ENCODE measurements at places on chromosomes 3 and 15.

DNA sequence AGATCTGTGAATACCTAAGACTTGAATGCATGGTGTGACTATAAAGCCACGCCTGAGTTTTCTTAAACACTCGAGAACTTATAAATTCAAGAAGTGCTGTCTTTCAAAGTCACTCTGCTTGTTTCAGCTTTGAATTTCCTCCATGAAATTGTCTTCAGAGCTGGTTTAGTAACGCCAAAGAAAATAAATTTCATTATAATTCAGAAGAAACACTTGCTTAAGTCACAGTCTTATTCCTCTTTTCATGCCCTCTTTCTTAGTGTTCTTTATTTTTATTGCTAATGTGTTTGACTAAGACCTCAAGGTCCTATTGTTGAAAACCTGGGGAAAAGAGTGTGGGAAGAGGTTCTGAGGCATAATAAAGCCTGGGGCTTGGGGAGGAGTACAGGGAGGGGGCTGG, 3.3 kb upstream of the RCN2 start:
- no peak for DNase-seq

GRCh38 chr15:70316059-70316600, 218.4 kb upstream of the TLE3 start:
- DNase-seq = no peak

DNA sequence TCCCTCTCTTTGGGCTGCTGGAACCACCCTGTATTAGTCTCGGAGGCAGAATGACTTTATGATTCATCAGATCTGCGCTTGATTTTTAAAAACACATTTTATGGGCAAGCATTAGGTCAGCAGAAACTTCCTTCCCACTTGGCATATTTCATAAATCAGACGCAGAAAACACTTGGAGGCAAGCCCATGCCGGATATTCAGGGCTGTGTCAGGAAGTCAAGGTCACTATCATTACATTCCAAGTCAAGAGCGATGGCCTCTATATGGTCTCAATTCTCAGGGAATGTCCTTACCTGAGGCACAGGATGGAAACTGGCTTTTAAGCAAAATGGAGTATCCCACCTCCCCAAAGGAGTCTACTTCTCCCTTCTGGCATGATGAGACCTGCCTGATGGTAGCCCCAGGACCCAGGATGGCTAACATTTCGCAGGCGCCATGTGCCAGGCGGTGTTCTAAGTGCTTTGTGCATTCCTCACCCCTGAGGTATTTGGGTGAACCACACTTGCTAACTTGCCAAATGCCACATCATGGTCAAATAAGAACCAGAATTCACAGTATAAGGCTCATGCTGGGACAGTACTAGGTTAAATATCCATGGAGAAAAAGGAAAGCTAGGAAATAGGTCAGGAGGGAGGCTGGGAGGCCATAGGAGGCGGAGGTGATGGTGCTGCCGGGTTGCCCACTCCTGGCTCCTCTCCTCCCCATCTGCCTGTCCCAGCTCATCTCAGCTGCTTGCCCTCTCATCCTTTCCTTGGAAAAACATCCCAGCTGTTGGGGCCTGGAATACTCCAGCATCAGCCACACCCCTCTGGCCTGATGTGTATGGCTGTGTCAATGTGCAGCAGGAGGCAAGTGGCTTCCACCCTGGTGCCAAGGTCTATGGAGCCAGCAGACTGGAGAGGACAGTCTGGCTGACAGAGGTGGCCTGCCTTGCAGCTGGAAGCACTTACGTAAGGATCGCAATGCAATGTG, 18.8 kb downstream of the BCL2L10 start:
- DNase-seq = no peak

GRCh38 chr3:194906229-194906629, 220.5 kb downstream of the FAM43A start:
- no peak for DNase-seq

- no peak for DNase-seq
Measured at GRCh38 chr3:135864060-135864459, 101.5 kb upstream of the PPP2R3A start.

DNA sequence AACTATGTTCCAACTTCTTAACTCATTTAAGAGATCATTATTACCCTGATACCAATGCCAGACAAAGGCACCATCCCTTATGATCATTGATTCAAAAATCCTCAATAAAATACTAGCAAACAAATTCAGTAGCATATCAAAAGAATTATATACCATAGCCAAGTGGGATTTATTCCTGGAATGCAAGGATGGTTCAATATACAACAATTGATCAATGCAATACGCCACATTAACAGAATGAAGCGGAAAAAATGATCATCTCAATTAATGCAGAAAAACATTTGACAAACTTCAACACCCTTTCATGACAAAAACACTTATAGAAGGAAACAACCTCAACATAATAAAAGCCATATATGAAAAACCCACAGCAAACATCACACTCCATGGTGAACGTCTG, 4.7 kb upstream of the HTR3E start:
- no peak for DNase-seq

Data from GM12864 (cell line).